ENCODE measurements at places on chromosomes 5 and 9.
A peak's percentile ranks its signal among the peaks of the same experiment; 100 is the strongest.

- DNase-seq = no peak
Measured at GRCh38 chr5:67900514-67900913, 315.0 kb upstream of the PIK3R1 start.

GRCh38 chr9:108478431-108479332, 377.1 kb downstream of the ACTL7B start:
- DNase-seq = no peak

GRCh38 chr5:11329679-11330078, 568.6 kb upstream of the DAP start:
- DNase-seq = no peak

- peak; percentile 38 for DNase-seq
Measured at GRCh38 chr9:128215491-128216409, 12.6 kb downstream of the DNM1 start.

- DNase-seq = no peak
Measured at GRCh38 chr9:129834489-129835127, 467 bp downstream of the C9orf78 start.

Data from kidney capillary endothelial cell (primary cell).